ENCODE measurements at places on chromosomes 2 and 18.

DNA sequence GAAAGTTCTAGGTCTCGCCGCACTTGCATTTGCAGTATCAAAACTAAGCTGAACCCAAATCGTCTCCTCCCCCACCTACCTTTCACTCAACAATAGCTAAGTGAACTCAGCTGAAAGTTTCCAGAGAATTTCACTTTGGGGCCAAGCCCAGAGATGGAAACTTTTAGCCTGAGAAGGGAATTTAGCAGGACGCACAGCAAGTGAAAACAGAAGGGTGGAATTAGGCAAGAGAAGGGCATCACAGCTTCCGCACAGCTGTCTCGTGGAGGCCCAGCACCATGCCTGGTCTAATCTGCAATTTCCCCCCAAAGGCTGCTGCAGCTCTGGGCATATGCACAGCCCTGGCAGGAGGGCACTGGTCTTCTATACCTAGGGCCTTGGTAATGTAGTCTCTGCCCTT lies 262.0 kb downstream of the TNS1 start:
- DNase-seq = no peak

GRCh38 chr18:65822826-65823225 lies 72.0 kb downstream of the CDH7 start:
- no peak for DNase-seq

DNA sequence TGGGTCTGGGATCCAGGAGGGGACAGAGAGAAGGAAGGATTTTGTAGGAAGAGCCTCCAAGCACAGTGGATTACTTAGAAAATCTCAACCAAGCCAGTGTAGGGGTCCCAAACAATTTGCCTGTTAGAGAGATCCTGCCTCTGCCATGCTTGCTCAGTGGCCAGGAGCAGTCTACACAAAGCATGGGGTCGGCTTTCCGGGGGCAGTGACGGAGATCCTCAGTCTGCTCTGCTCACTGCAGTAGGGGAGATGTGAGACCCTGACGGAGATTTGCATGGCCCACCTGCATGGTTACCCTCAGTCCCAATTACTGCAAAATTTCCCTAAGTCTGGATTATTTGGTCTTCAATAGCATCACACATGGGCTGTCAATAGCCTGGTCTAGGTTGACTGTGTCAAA lies 385.2 kb downstream of the CMPK2 start:
- no peak for DNase-seq

DNA sequence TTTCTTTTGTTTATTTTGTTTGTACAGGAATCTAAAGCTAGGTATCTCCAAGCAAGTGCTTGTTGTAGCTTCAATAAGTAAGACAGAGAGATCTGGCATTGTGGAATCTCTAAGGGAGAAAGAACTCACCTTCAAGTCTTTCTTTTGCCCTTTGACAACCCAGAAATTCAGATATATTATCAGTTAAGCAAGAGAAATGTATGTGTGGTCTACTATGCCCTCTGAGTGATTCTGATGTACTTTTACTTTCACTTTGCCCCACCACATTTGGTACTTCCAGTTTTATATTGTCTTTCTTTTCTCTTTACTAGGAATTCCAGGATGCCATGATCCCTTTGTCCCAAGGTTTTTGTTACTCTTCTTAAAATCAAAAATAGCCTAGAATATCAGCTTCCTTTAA lies 259.6 kb upstream of the PIK3C3 start:
- DNase-seq = no peak

DNA sequence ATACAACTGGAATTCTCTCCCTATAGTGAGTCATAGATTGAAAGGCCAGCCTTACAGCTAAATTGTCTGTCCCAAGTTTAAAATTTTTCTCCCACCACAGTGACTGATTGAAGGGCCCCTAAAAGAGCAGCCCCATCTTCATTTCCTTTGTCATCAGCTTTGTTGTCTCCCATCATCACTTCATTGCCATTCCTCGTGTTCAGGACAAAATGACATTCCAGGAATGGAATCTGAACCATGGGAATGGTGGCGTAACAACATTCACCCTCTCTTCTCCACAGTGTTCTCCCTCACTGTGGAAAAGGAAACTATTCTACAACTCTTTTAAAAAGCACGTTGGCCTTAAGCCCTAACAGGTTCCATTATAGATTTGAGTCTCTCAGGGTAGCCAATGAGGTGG lies 52.1 kb downstream of the PSTPIP2 start:
- DNase-seq = no peak

- DNase-seq = no peak
Measured at GRCh38 chr2:185833864-185834263, 95.3 kb downstream of the FSIP2 start.

GRCh38 chr2:235928751-235929370 lies 239.3 kb downstream of the GBX2 start:
- no peak for DNase-seq

DNA sequence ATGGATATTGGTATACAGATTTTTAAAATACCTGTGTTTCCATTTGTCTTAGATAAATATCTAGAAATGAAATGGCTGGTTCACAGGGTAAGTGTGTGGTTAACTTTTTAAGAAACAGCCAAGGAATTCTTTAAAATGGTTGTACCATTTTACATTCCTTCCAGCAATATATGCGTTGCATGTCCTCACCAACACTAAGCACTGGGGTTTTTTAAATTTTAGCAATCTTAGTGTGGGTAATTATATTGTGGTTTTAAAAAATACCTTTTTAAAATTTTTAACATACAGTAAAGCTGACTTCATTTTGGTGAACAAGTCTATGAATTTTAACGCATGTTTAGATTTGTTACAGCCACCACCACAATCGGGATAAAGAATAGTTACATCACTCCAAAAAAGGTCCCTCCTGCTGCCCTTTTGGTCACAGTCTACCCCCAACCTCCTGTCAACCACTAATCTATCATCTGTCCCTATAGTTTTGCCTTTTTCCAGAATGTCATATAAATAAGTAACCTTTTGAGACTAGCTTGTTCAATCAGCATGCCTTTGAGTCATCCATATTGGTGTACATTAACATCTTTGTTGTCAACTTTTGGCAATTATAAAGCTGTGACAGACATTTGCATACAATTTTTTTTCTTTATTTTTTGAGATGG lies 128.1 kb upstream of the MSTN start:
- DNase-seq = no peak

DNA sequence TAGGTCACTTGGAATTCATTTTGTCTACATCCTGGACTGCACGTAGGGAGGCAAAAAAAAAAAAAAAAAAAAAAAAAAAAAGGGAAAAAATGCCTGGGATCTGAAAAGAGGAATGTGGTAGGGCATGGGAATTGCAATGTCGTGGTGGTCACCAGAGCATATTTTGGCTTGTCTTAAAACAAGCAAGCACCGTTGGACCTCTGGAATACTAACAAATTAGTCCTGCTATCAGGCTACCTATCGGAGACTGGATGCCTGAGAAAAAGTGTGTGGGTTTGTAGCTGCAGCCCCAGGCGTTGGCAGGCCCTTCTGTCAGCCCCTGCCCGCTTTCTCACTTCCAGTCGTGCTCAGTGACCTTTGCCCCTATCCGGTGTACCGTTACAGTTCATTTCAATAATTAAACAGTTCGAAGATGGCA lies 588.5 kb upstream of the ZEB2 start:
- no peak for DNase-seq

- DNase-seq = no peak
Measured at GRCh38 chr2:191846515-191847476, at the start of gene CAVIN2. Gene CAVIN2 (minus strand): TSS chr2:191847088. CDS start chr2:191846925, 163 bp downstream.

DNA sequence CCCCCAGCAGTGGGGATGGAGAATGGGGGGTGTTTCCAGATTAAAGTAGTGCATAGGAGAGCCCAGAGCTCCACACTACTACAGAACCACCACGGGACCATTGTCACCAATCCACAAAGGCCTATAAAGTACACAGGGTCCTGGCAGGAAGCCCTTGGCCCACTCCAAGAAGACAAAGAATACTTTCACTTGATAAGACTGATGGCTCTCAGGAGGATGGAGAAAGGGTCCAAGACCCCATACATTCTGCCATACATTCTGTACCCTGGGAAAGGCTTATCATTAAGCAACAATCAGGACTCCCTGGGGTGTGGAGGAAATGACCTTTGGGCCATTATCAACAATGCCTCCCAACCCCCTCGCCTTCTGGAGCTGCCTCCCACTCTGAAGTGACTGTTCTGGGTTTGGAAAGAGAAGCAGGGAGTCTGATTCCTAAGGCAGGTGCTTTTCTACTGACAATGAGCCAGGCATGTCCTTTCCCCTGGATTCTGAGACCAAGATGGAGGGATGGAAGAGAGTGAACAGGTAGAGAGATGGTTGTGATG lies 85.4 kb downstream of the XDH start:
- no peak for DNase-seq

DNA sequence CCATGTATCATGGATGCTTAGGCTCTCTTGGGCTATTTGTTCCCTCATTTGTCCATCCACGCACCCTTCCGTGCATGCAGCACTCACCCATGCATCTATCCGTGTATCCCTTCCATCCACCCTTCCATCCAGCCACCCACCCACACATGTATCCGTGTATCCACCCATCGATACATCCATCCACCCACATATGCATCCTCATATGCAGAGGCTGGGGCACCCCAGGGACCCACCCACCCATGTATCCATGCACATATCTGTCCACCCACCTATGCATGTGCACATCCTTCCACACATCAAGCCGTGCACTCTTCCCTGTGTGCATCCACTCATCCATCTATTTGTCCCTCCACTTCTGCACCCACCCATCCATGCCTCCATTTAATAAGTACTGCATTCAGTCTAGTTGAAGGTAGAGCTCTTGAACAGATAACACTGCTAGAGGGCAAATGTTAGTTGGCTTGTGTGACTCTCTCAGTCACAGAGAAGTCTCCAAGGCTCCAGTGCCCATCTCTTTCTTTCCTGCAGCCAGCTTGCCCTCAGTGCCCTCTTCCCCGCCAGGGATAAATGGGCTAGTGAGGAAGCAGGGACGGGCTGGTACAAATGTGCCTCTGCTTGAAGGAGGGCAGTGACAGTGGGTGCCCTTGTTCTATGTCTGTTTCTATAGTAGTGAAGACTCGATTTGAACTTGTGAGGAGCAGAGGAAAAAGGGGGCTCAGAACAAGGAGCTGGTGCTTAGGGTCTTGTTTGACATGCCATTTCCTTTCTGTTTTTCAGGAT lies 61.5 kb downstream of the EMILIN2 start:
- no peak for DNase-seq

GRCh38 chr18:62809900-62810299 lies 94.6 kb downstream of the PHLPP1 start:
- DNase-seq = no peak

GRCh38 chr2:84723831-84724230 lies 157.1 kb downstream of the TRABD2A start:
- DNase-seq = no peak

- no peak for DNase-seq
Measured at GRCh38 chr2:86176597-86176996, 18.7 kb downstream of the IMMT start.

GRCh38 chr2:101781791-101782426 lies 84.4 kb downstream of the MAP4K4 start:
- no peak for DNase-seq

- no peak for DNase-seq
Measured at GRCh38 chr2:227848146-227848545, 23.3 kb upstream of the DAW1 start.

DNA sequence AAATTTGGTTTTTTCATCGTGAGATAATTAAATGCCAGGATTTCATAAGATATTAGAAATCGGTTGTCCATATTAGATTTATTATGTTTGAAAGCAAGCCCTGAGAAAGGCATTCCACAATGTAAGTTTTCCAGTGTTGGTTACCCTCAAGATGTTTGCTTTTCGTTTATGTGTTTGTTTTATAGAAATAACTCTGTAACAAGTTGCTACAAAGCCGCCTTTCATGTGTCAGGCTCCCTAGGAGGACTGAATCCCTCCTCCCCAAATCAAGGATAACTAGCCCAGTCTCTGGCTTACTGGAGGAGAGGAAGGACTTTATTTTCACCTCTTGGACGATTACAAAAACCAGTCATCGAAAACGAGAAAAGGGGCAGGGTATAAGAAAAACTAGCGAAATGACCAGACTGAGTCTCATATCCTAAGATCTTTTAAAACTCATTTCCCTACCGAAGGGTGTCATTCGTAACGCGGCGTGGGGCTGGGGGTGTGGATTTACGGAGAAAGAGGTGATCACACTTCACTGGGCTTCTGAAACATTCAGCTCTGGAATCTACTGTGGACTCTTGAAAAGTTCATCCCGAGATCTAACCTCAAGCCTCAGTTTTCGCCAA lies 1.0 kb upstream of the PEX13 start:
- DNase-seq = peak; percentile 2

GRCh38 chr2:133377599-133377998 lies 190.7 kb downstream of the NCKAP5 start:
- DNase-seq = no peak

DNA sequence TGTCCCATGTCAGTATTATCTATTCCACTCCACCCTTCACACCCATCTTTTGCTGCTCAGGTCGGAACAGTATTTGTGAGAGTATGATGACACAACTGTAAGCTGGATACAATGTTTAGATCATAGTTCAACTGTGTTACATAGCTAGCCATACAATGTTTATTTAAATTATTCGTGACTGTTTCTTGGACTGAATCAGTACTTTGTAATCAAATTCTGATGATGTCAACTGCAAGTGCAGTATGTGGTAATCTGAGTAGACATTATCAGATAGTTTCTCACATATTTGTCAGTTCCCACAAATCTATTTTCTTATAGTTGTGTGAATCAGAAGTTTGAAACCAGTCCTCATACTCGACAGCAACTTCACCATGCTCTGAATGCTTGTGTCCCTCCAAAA lies 177.6 kb downstream of the ZNF407 start:
- DNase-seq = no peak

DNA sequence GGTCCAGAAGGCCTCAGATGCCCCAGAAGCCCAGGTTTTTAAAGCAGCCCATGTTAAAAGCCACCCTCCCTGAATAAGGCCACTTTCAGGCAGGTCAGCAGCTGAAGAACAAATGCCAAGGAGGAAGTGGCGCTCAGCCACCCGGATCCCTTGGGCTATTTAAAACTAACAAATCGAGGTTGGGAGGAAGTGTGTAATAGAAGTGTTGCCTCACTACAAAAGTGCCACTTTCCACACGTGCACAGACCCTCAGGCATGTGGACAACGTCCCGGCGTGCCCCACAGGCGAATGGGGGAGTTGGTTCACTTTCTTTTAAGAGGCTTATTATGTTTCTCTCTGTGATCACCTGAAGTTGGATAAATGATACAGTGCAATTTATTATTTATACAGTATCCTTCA lies 173.8 kb upstream of the SALL3 start:
- DNase-seq = no peak

DNA sequence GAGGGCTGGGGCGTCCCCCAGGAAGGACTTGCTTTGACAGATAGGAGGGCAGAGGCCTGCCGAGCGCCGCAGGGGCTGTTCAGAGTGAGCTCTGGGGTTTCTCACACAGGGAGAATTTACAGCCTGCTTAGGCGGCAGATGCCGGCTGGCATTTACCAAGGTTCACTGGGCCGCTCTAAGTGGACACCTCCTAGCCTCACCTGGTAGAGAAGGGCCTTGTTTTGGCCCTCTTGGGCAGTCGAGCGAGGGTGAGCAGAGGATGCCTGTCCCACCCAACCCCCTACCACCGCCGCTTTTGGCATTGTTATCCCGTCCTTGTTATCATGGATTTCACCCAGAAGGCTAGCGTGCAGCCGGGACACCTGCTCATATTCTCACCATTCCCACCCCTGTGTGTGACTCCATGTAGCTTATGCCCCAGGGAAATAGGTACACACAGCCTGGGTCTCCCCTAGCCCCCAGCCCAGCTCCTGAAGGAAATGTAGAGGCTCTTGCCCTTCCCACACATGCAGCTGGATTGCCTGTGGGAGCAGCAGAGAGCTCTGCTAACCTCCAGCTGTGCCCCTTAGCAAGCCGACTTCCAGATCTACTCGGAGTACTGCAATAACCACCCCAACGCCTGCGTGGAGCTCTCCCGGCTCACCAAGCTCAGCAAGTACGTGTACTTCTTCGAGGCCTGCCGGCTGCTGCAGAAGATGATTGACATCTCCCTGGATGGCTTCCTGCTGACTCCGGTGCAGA lies 52.4 kb downstream of the FAM168B start:
- DNase-seq = no peak
